ENCODE measurements at places on chromosomes 16 and 17.

DNA sequence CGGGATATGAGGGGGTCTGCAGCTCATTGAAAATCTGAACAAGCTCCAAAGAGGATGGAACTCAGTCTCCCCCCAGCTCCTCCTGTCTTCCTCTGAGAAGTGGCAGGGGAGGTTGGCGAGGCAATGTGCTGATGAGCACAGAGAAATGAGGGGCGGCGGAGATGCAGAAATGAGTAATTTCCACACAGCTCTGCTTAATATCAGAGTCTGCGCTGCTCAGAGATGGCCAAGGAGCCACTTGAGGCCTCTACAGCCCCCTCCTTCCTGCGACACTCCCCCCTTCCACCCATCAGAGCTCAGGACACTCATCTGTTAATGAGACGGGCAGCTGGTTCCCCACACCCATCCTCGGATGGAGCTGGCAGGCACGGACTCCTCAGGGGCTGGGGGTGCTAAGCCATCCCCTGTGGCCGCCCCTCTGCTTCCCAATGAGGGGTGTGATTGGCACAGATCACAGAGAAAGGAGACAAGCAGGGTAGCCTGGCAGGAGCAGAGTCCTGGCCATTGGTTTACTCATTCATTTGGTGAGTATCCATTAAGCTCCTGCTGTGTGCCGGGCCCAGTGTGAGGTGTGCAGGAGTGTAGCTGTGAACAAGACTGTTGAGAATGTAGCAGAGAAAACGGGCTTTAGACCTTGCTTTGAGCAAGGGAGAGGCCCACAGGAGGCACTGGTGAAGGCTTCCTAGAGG lies 12.7 kb upstream of the CRHR1 start:
- no peak for DNase-seq

GRCh38 chr16:81548876-81549546 lies 104.4 kb downstream of the CMIP start:
- DNase-seq = no peak

DNA sequence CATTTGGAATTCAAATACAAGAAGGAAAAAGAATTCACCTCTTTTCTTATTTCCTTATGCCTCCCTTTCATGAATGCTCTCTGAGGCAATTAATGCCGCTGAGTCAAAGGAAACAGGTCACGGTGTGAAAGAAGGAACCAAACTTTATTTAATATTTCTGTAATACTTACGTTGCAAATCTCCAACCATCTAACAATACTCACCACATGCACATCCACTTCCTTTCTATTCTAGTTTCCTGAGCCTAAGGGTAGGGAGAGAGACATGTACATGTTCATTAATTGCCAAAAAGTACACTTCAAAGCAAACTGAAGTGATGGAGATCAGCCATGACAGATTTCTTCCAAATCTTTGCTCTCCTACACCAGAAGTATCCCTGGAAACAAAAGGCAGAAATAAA lies 47.9 kb upstream of the HLF start:
- no peak for DNase-seq

GRCh38 chr16:81602792-81603191 lies 158.2 kb downstream of the CMIP start:
- no peak for DNase-seq

- DNase-seq = no peak
Measured at GRCh38 chr17:31499771-31500554, 108.5 kb downstream of the RAB11FIP4 start.

DNA sequence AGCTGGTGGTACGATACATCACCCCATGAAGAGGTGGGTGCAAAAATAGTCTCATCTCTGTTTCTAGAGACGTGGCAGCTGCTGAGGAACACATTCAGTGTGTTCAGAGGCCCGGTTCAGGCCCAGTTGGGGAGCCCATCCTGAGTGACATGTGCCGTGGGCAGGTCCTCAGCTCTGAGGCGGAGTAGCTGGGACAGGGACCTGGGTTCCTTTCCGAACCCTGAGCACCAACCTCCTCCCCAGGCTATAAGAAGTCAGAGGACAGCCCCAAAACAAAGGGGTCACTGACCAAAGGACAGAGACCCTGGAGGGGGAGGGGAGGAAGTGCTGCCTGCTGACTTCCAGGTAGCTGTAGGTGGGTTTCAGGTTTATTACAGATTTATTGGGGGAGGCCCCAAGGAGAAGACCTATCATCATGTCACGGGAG lies 5.1 kb downstream of the LDHD start:
- DNase-seq = no peak

DNA sequence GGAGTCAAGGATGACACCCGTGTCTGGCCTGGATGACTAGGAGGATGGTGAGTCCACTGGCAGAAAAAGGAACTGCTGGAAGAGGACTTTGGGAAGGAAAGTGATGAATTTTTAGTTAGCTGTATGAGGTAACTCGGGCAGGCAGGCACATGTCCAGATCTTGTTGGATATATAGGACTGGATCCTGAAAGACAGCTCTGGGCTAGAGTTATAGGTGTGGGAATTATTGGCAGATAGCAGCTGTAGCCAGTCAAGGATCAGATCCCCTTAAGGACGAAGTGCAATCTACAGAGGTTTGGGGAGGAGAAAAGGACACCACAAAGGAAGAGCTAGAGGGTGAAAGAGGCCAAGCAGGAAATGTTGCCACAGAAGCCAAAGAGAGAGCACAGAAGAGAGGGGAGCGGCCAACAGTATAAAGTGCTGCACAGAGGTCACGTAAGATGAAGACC lies 10.1 kb downstream of the CYB5D1 start:
- no peak for DNase-seq

DNA sequence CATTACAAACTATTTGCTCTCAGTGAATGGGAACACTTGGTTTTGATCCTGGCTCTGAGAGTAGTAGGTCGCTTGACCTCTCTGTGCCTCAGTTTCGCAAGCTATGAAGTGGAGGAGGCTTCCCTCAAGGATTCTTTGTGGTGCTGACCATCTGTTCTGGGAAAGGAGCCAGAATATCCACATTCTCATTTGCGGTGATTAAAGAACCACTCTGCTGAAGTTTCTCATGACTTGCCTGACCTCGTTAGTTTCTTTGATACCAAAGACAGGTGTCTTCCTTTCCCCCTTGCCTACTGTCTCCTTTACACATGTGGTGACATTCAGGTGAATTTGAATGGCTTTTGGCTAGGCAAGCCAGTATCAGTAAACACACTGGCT lies 116.0 kb downstream of the SNX29 start:
- no peak for DNase-seq

- DNase-seq = no peak
Measured at GRCh38 chr17:62648251-62648955, 20.9 kb downstream of the MRC2 start.

GRCh38 chr16:82880346-82880745 lies 253.6 kb downstream of the CDH13 start:
- DNase-seq = no peak

DNA sequence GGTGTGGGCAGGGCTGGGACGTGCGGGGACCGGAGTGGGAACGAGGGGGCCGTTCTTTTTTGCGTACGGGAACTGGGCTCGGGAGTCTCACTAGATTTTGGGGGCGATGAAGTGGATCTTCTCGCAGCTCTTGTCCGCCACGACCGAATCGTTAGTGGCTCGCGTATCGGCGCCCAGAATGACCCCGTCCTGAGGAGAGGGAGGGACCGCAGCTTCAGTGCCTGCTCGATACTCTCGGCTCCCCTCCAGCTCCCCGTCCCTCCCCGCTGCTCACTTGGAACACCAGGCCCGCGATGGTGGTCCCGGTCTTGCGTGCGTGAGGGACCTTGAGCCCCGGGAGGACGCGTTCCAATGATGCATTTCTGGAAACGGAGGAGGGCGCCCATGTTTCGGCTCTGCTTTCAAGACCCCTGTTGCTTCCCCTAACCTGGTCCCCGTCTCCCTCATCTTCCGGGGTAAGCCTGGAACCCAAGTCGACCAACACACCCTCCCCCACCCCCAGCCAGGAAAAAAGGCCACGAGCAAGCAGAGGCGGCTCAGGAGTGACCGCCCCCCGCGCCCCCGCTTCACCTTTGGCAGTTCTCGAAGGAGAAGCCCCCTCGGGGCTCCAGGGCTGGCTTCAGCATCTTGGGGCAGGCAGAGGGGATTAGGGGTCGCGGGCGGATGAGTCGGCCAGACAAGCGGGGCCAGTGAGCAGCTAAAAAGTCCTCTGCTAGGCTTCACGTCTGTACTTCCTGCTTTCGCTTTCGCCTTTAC lies at the start of gene PSMB10:
Gene PSMB10 (minus strand): TSS at position 727 of the 756 bp plus-strand sequence. CDS start 101 bp downstream, at position 626.
- DNase-seq = peak; percentile 57

GRCh38 chr17:50808888-50809287 lies 26.5 kb upstream of the WFIKKN2 start:
- DNase-seq = no peak

DNA sequence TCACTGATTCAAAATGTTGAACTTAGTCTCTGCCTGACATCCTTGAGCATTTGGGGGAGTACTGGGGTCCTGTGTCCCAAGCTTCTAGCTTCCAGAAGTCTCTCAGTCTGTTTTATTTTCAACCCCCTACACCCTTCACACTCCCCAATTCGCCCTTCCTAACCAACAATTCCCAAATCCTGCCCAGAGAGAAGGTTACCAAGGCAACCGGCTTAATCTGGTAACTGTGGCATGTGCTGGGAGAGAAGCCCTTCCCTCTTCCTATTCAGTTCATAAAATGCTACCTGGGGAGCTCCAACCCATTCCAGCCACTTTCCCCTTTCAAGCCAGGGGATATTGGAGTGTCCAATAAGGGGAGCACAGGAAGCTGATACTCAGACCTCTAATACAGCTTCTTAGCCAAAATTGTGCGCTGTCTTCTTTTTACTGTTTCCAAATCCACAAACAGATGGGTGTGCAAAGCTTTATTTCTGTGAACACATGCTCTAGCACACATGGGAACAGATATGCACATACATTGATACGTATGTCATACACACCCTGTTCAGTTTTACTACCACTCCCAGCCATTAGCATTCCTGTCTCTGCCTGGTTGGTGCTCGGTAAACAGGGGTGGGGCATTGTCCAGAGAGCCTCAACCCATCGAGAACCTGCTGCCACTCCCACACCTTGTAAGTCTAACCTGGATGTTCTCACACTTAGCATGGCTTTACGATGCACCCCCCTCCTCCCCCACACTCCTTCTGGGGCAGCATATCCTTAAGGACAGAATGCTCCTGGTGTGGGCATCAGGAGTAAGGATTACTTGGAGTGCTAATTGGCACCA lies 1.1 kb upstream of the RAPGEFL1 start:
- DNase-seq = no peak

DNA sequence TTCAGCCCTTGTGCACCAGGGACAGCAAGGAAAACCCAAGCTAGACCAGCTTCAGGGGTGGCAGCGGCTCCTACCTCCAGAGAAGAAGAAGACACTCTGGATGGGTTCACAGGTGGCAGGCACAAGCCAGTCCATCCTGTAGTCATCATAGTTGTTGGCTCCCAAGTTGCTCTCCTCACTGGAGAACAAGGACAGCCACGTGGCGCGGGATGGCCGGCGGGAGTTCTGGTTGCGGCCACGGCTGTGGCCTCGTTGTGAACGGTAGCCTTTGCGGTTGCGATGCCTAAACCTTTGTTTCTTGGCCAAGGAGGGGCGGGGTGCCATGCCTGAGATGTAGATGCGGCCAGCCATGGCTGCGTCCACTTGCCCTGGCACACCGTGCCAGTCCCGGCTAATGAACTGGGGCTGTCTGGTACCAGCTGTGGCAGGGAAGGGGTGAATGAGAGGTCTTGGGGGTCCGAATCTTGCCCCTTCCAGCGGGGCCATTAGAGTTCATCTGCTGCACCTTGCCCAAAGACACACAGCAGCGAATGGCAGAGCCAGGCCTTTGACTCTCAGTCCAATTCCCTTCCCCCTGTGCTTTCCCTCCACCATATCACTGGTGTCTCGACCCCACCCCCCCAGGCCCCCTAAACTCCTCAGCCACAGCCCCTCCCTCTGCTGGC lies 2.3 kb downstream of the VTN start:
- DNase-seq = no peak

GRCh38 chr16:17914168-17914567 lies 422.4 kb downstream of the NPIPA8 start:
- DNase-seq = no peak

DNA sequence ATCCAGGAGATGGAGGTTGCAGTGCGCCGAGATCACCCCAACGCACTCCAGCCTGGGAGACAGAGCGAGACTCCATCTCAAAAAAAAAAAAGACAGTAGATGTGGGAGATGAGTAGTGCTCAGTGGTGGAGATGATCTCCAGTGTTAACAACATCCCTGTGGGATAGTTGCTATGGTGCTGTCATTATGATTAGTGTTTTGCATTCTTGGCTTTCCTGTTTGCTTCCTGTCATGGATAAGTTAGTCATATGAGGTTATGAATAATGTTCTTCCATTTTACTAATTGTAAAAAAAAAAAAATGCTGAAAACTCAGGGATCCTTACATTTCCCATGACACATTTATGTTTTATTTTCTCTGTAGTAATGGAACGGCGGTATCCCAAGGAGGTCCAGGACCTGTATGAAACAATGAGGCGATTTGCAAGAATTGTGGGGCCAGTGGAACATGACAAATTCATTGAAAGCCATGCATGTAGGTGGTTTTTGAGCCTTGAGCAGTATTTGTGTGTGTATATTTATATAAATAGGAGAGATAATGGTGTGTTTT lies 24.5 kb upstream of the DUSP14 start:
- DNase-seq = no peak

GRCh38 chr17:29590411-29591145 lies 1.1 kb upstream of the GIT1 start:
- DNase-seq = no peak

DNA sequence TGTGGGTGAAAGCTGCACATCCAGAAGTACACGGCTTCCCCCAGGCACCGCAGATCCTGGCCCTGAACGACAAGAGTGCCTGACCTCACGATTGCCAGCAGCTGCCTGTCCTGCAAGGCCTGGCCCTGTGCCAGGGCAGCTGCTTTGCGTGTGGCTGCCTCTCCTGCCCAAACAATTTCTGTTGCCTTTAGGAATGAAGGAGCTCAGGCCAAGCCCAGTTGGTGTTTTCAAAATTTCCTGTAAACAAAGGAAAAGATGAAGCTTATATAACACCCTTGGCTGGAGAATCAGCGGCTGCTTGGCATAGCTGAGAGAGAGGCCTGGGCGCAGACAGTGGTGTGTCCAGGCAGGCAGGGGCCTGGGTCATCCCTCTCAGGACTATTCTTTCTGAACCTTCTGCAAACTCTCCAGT lies 11.7 kb upstream of the SLC47A2 start:
- DNase-seq = no peak

- DNase-seq = no peak
Measured at GRCh38 chr16:83338941-83339340, 468.8 kb upstream of the HSBP1 start.

DNA sequence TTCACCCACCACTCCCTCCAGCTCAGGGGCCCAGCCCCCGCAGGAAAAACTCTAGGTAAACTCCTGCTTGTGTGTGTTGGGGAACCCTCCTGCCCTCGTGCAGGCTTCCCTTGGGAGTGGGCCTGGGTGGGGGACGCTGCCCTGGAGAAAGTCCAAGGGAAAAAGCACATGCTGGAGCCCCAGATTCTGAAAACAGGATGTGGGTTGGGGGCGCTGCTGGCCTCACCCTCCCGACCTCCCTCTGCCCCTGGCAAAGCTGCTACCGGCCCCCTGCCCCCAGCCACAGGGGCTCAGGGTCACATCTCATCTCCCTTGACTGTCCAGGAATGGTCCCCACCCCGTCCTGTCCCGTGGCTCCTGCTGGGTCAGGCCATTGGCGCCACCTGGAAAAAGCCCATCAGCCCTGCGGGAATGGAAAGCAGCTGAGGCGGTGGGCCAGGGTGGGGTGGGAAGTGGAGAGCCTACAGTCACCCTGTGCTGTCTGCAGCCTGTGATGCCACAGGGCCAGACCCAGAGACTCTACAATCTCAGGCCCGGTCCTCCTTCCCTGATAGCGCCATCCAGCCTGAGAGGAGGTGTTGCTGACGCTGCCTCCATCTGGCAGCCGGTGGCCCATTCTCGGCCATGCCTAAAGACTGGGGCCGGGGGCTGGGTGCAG lies 2.5 kb upstream of the GJD3 start:
- DNase-seq = no peak

GRCh38 chr17:79114458-79115301 lies 40.1 kb downstream of the ENGASE start:
- DNase-seq = no peak
